ENCODE measurements at places on chromosomes 1 and 21.

GRCh38 chr1:221722254-221723017 lies 19.5 kb downstream of the DUSP10 start:
- DNase-seq: no peak

- no peak for DNase-seq
Measured at GRCh38 chr1:87318806-87319205, 9.9 kb upstream of the LMO4 start.

- no peak for DNase-seq
Measured at GRCh38 chr21:40466893-40467483, 380.0 kb downstream of the DSCAM start.

- DNase-seq: no peak
Measured at GRCh38 chr1:245311887-245312536, 157.2 kb downstream of the KIF26B start.
